ENCODE measurements at places on chromosomes 6 and 20.
A peak's percentile ranks its signal among the peaks of the same experiment; 100 is the strongest.

DNA sequence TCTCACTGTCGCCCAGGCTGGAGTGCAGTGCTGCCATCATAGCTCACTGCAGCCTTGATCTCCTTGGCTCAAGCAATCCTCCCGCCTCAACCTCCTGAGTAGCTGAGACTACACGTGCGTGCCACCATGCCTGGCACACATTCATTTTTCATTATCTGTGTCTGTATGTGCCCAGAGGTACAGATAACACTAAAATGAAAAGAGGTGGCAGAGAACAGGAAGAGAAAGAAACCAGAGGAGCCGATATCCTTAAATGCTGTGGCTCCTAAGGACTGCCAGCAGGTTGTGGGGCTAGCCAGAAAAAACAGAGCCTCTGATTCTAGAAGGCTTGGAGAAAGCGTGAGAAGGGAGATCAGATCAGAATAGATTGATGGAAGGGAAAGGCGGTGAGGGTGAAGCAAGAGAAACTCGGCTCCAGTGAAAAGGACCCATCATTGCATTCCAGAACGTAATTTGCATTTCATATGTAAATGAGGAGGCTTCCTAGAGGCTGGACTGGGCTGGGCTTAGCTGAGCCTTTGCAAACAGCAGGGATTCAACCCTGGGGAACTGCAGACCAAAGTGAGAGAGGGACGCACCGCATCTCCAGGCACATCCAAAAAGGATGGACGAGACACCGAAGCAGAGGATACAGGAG is 64.2 kb downstream of the GCNT2 start:
- no peak for DNase-seq

DNA sequence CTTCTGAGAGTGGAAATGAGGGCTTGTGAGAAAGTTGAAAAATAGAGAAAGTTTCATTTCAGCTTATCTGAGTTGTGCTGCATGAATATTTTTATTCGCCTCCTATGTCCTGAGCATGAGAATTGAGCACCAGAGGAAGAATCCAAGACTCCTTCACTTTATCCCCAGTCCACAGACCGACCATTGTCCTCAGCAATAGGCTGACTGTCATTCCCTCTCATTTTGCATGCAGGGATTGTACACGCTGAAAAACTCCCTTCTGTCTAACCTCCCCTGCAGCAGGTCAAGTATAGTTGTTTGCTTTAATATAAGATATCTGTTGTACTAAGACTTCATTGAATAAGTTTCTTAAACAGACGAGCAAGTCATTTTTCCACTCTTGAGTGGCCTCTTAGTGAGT is 437.6 kb downstream of the PRKN start:
- no peak for DNase-seq

DNA sequence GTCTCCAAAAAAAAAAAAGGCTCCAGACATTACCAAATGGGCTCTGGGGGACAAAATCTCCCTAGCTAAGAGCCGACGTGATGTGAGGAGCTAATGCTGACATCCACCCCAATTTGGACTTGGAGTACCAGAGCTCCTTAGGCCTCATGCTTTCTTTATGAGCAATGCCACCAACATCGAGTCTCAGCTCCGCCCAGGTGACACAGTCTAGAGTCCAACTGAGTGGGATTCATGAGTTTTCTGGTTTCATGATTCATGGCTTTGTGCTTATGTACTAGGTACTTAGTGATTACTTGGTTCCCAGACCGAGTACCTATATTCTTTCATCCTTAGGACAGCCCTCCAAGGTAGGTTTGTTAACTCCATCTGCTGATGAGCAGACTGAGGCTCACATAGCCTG is 4.4 kb downstream of the ANKRD60 start:
- DNase-seq = no peak

- DNase-seq = no peak
Observed at GRCh38 chr6:71558974-71559373, 270.4 kb downstream of the OGFRL1 start.

GRCh38 chr6:16982807-16983206 is 119.0 kb upstream of the STMND1 start:
- peak; percentile 0 for DNase-seq

GRCh38 chr6:19892260-19892659 is 55.1 kb downstream of the ID4 start:
- no peak for DNase-seq

DNA sequence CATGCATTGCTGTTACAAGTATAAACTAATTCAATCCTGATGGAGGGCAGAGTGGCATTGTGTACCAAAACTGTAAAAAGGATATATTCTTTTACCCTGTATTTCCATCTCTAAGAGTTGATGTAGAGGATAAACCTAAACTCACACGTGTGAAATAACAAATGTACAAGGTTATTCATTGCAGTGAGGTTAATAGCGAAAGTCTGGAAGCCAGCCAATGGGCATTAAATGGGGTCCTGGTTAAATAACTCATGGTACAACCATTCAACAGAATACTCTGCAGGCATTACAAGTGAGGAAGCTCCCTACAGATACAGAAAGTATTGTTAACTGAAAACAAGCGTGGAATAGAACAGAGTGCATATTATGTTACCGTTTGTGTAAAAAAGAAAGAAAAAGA is 56.9 kb downstream of the BCAS1 start:
- no peak for DNase-seq

DNA sequence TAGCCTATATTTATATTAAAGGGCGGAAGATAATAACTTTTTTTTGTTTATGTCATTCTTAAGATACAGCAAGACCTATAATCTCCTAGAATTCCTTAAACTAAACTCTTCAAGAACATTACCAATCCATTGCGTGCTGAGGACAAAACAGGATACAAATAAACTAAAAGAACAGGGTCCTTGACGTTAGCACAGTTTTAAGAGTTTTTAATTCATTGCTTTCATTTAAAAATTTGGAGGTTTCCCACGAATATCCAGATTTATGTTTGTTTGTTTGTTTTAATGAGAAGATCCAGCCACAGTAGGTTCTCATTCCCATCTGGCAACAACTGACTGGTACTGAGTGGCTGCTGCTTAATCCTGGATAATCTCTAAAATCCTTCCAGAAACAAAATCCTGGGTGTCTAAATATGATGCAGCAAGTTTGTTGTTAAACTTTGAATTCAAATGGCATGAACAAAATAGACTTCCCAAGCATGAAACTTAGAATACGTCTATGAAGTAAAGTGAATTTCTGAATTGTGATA is 153.7 kb downstream of the HACE1 start:
- no peak for DNase-seq

DNA sequence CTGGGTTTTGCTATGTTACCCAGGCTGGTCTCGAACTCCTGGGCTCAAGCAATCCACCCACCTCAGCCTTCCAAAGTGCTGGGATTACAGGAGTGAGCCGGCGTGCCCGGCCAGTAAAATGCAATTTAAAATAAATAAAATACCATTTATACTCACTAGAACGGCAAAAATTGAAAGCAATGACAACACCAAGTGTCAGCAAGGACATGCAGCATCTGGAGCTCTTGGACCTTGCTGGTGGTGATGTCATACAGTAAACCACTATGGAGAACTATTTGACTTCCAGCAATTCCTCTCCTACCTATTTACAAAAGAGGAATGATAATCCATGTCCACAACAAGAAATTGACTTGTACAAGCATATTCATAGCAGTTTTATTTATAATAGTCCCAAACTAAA is 105.7 kb upstream of the PHACTR1 start:
- no peak for DNase-seq

DNA sequence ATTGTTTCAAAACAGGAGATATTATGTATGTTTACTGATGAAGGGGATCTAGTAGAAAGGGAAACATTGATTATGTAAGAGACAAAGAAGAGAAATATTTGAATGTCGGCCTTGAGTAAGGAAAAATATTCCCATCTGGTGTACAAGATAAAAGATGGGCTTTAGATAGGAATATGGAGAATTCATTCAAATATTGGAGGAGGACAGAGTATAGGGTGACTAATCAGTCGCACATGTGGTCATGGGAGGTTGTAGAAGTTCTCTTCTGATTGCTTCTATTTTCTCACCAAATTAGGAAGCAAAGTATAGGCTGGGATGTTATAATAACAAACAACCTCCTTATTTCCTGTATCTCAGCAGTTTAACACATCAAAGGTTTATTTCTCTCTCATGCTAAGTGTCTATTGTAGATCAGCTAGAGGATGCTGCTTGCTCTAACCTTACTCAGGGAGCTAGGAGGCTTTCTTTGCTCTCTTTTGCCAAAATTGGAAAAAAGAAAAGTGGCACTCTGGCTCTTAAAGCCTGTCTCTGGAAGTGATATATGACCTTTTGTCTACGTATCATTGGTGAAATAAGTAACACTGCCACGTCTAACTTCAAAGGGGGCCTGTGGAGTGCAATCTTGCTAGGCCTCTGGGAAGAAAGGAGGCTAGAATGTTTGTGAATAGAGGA is 1.2 kb upstream of the HDDC2 start:
- DNase-seq = no peak

DNA sequence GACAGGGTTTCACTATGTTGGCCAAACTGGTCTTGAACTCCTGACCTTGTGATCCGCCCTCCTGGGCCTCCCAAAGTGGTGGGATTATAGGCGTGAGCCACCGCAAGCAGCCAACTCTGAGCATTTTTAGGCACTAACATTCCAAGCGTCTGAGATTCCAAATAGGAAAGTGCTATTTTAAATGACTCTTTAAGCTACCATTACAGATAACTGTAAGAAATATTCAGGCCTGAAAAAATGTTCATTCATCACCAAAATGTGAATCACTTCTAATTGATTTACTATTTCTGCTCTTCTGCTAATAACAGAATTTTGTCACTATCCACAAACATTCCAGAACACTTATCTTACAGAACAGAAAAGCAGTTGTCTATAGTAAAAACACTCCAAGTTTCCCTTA is 106.5 kb downstream of the BACH2 start:
- DNase-seq = no peak

All from nucleus accumbens (tissue), 56 donors.